T-helper 1 cell (primary cell): ENCODE measurements at places on chromosomes 2 and 18.

DNA sequence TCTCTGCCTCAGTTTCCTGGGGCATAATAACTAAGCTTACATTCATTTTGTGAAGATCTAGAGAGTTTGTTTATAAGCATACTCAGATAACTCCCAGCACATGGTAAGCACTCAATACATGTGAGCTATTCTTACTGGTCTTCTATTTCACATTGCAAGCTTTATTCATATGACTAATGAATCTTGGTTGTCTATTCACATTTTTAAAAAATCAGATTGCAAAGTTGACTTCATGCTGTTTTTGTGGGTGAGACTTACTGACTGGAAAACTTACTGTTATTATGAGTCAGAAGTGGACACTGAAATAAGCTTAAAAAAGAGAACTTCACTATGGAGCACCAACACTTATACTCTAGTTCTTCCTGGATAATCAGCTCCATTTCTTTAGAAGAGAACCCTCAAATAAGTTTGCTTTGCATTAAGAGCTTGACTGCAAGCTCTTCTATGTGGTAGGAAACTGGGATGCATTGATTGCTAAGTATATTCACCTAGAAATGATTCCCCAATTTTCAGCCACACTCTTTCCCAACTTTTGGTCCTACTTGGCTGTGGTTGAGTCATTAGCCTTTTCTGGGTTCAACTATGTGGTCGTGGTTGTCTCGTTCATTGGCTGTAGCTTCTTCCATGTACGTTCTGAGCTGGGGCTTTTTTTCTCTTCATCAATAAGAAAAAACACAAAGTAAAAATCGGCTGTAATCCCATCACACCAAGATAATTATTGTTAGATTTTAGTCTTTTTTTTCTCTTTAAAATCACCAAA, 29.5 kb upstream of the RBMS1 start:
- no peak for DNase-seq

- DNase-seq, result no peak
Measured at GRCh38 chr2:31688282-31688681, 107.5 kb upstream of the SRD5A2 start.

DNA sequence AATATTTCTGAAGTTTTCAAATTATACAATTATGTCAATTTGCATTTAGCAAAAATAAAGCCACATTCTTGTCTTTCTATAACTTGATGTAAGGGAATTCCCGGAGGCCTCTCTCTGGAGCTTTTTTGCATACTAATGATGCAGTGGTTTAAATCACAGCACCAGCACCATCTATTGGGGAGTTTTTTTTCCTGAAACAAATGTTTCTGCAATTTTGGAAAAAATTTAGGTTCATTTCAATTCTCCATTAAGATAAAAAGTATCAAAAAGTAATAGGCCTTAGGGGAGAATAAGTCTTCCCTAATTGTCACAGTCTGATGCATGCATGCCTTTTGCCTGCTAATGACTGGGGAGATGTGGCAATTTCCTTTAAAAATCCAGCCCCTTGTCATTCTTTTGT, 13.5 kb downstream of the CBLN2 start:
- no peak for DNase-seq

- DNase-seq, result no peak
Measured at GRCh38 chr2:224331698-224332097, 70.2 kb downstream of the FAM124B start.

- DNase-seq, result no peak
Measured at GRCh38 chr2:237194906-237195305, 109.2 kb downstream of the COPS8 start.

GRCh38 chr2:205218056-205218455, 464.2 kb upstream of the NRP2 start:
- no peak for DNase-seq

GRCh38 chr2:29017716-29018435, 36.8 kb downstream of the TOGARAM2 start:
- no peak for DNase-seq

DNA sequence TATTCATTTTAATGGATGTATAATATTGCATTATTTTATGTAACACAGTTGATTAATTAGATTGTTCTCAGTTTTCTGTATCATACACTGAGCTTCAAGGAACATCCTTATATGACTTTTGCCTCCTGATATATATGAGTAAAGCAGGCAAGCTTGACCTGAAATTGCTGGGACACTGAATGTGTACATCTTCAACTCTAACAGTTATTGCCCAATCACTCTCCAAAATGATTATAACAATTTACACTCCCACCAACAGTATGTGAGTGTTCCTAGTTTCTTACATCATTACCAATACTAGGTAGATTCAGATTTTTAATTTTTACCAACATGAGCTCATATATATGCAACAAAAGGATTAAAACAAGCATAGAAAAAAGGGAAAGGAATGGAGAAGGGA, 379.4 kb downstream of the SETBP1 start:
- no peak for DNase-seq

DNA sequence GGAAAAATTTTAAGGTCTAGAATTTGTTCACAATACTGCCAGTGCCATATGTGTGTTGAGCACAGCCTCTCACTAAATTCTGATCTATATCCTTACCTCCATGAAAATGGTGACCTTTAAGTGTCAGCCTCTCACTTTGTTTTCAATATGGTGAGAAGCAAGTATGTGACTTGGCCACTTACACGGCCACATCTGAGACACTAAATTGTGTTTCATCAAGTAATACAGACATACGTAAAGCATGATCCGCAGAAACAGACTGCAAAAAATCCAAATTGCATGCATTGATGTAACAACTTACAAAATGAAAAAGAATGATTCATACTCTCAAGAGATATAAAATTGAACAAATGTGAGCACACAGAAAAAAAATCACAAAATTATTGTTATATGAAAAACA, 55.2 kb upstream of the UGP2 start:
- no peak for DNase-seq

- no peak for DNase-seq
Measured at GRCh38 chr2:193482557-193482956, 1287.8 kb upstream of the TMEFF2 start.

DNA sequence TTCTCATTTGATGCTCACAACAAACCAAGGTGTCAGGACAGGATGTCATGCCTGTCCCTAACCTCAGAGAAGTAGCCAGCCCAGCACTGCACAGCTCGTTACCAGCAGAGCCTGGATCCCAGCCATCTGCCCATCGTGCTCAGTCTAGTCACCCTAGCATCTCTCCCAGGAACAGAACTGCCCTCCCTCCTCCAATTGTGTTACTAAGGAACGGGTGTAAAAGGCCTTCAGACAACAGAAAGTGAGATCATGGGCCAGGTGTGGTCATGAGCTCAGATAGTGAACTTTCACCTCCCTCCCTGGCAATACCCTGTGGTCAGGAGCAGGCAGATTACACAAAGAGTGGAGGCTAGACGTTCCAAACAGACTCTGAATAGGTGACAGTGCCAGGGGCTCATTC, 111.8 kb upstream of the PPP1CB start:
- DNase-seq, result no peak

DNA sequence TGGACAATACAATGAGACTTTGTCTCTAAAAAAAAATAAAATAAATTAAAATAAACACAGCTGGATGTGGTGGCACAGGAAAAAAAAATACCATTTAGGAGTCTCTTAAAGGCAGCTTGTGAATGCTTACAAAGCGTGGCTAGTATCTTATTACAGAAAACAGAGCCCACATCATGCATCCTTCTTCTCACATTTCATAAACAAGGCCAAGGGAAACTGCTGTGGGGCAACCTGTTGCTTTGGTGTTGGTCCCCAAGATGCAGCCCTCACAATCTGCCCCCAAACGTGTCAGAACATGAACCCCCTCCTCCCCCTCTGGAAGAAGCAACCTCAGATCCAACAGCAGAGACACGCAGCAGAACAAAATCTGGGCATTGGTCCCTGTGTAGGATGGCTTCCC, 2.6 kb downstream of the SLC14A1 start:
- DNase-seq, result no peak

DNA sequence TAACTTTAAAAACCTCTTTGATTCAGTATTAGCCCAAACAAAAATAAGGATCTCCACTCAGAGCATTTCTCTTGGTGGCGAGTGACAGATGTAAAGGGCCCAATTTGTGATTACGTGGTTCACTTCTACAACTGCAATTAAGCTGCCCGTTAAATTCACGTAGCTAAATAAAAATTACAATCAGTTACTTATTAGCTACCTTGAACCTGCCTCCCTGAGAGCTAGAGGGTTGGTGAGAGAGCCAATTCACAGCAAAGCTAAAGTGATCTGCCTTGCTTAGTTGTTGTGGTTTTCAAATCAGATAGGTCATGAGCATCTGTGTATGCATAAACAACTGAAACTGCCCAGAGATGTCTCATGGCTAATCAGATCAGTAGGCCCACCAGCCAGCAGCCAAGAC, 156.7 kb downstream of the RNF152 start:
- no peak for DNase-seq

GRCh38 chr2:218755567-218756404, 26.2 kb upstream of the CYP27A1 start:
- DNase-seq, result no peak

DNA sequence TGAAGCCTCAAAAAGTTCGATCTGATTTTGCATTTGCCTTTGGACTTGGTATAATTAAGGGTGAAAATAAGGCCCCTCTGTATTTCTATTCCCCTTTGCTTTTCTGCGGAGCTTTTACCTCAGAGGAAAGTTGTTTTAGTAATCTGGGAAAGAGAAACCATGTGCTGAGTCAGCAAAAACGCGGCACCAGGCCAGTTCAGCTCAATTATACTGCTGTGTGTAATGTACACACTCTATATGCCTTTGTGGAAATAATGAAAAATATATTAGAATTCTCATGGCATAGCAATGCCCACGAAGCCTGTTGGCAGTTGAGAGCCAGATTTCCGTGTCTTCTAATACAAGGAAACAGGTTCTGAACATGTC, 161.9 kb upstream of the SIX2 start:
- no peak for DNase-seq

GRCh38 chr2:1882471-1882870, 138.2 kb upstream of the PXDN start:
- no peak for DNase-seq

DNA sequence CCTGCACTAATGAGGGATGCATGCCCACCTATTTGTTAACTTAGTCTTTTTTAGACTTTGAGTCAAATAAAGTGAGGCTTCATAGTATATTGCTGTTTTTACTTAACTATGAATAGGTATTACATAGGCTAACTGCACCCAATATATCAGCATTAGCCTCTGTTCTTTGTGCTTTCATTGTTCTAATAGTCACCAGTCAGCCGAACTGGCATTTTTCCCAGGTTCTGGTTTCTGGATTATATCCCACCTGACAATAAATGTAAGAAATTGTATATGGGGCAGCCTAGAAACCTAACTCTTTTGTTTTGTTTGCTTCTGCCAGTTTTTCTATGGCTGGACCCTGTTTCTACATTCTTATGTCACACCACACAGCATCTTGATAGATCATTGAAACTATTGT, 1672.4 kb upstream of the LRRTM1 start:
- no peak for DNase-seq

- DNase-seq, result no peak
Measured at GRCh38 chr2:12051831-12052230, 305.4 kb downstream of the LPIN1 start.

- DNase-seq, result no peak
Measured at GRCh38 chr2:33322612-33323011, 153.8 kb upstream of the RASGRP3 start.

- no peak for DNase-seq
Measured at GRCh38 chr18:35522130-35522959, 24.6 kb upstream of the INO80C start.

GRCh38 chr18:23503963-23504344, 643 bp downstream of the RMC1 start:
- no peak for DNase-seq

DNA sequence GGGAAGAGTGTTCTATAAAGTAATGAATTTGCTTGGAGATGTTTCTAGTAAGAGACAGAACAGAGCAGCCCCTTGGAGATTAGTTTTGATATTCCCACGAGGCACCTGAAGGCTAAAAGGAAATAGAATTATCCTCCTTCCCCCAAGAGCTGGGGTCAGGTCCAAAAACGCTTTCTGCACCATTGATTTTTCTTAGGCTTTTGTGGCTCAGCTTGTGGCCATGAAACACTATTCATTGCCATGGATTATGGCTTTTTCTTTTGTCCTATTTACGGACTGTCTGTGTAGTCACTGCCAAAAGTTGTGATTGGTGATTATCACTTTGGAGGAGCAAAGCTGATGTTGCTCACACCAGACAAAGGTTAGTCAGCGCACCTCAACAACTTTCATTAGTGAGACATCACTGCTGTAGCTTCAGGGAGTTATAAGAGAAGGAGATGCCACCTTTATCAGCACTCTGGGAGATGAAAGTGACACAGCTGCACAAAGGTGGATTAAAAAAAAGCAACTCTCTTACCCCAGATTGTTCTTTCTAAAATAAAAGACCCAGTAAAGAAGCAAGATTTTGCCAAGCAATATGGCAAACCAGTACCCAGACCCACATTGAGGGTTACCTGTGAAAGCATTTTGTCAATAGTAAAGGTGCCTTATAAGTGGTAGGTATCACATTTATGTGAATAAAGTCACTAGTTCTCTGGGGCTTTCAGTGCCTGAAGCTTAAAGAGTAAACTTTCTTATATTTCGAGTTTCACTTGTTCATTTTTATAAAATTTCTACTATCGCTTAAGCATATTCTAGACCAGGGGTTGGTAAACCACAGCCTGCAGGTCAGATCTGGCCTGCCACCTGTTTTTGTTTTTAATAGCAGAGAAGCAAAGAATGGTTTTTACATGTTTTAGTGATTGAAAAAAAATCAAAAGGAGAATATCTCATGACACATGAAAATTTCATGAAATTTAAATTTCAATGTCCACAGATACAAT, 10.6 kb downstream of the CXCR4 start:
- no peak for DNase-seq

GRCh38 chr2:101622210-101623030, 75.1 kb upstream of the MAP4K4 start:
- DNase-seq, result no peak

DNA sequence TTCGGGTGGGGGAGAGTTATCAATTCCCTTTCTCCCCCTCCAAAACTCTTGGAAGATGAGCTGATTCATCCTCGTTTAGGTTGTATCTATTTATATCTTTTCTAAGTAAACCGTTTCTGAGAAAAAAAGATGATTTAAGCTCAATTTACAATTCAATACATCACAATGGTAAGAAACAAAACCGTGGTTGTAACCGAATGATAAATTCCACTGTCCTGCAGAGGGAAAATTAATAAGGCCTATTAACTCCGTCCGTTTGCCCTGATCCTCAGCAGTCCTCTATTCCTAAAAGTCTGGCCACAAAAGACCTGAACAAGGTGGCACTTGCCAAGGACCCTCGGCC, 286.2 kb downstream of the TCF4 start:
- no peak for DNase-seq

DNA sequence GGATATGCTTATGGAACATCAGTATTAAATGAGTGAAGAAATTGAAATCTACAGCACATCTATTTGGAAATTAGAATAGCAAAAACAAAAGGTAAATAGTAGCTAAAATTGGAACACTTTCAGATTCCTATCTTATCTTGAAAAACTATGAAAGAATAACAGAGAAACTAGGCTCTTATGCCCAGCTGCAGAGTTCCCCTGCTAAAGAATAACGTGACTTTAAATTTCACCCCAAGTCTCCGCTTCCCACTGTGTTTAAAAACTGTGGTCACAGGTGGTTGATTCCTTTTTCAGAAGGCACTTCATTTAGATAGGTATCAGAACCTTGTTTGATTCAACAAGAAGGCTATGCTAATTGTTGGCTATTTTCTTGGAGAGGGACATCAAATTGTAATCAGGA, 30.1 kb downstream of the ARHGAP28 start:
- DNase-seq, result no peak

- DNase-seq, result no peak
Measured at GRCh38 chr2:238082151-238082550, 18.0 kb upstream of the ESPNL start.

GRCh38 chr2:179612591-179613298, 248.7 kb downstream of the ZNF385B start:
- no peak for DNase-seq

GRCh38 chr2:49845021-49845420, 690.7 kb upstream of the FSHR start:
- DNase-seq, result no peak
